ENCODE measurements at places on chromosomes 16 and 17. TPM values are rescaled to one million over a fixed set of nuclear protein-coding genes. Genes with fewer than 3 reads are reported as not detected.

SECTM1 gene
- total RNA-seq = 13.0 TPM

HOXB2 gene
- total RNA-seq = not detected

NLRC3 gene
- total RNA-seq = not detected

FBXW10 gene
- total RNA-seq = 0.20 TPM

SLC5A11 gene
- not detected for total RNA-seq

PAM16 gene
- total RNA-seq = 65.7 TPM

TTYH2 gene
- 2.1 TPM for total RNA-seq

PCGF2 gene
- 10.4 TPM for total RNA-seq

CDRT4 gene
- 7.6 TPM for total RNA-seq

SBK1 gene
- total RNA-seq = 0.09 TPM

CNTNAP1 gene
- 6.7 TPM for total RNA-seq

CBFA2T3 gene
- total RNA-seq = not detected

TMEM208 gene
- total RNA-seq = 37.7 TPM

FOXL1 gene
- total RNA-seq = 11.3 TPM

KDM6B gene
- 7.7 TPM for total RNA-seq

SLC12A3 gene
- not detected for total RNA-seq

PPP1R27 gene
- not detected for total RNA-seq

DNAAF8 gene
- total RNA-seq = 0.26 TPM

KRTAP16-1 gene
- not detected for total RNA-seq

CFAP52 gene
- not detected for total RNA-seq

SOST gene
- total RNA-seq = not detected

FOXO3B gene
- total RNA-seq = 3.4 TPM

MYH13 gene
- not detected for total RNA-seq

KRTAP1-5 gene
- not detected for total RNA-seq

HAS3 gene
- not detected for total RNA-seq

ASGR1 gene
- not detected for total RNA-seq

SMIM36 gene
- total RNA-seq = not detected

CA10 gene
- total RNA-seq = not detected

CCDC200 gene
- total RNA-seq = not detected

MPP3 gene
- total RNA-seq = 9.6 TPM

CMTM1 gene
- total RNA-seq = 3.2 TPM

NPW gene
- 4.8 TPM for total RNA-seq

KRTAP9-8 gene
- not detected for total RNA-seq

EME1 gene
- 14.1 TPM for total RNA-seq

ST6GALNAC2 gene
- total RNA-seq = 3.1 TPM

ABCC12 gene
- total RNA-seq = not detected

OMG gene
- total RNA-seq = not detected

CA4 gene
- not detected for total RNA-seq

KRT28 gene
- not detected for total RNA-seq

MYCBPAP gene
- total RNA-seq = 1.0 TPM

C17orf113 gene
- total RNA-seq = 1.5 TPM

PRR14 gene
- 13.0 TPM for total RNA-seq

KCNG4 gene
- total RNA-seq = 0.02 TPM

SOX8 gene
- 1.5 TPM for total RNA-seq

CHST4 gene
- total RNA-seq = not detected

IL34 gene
- not detected for total RNA-seq

HOXB5 gene
- 2.3 TPM for total RNA-seq

CRYBA1 gene
- total RNA-seq = not detected

MEIOC gene
- 0.82 TPM for total RNA-seq

TBC1D3 gene
- not detected for total RNA-seq

MYH3 gene
- total RNA-seq = 0.06 TPM
